ENCODE measurements at places on chromosomes 5 and 9.

DNA sequence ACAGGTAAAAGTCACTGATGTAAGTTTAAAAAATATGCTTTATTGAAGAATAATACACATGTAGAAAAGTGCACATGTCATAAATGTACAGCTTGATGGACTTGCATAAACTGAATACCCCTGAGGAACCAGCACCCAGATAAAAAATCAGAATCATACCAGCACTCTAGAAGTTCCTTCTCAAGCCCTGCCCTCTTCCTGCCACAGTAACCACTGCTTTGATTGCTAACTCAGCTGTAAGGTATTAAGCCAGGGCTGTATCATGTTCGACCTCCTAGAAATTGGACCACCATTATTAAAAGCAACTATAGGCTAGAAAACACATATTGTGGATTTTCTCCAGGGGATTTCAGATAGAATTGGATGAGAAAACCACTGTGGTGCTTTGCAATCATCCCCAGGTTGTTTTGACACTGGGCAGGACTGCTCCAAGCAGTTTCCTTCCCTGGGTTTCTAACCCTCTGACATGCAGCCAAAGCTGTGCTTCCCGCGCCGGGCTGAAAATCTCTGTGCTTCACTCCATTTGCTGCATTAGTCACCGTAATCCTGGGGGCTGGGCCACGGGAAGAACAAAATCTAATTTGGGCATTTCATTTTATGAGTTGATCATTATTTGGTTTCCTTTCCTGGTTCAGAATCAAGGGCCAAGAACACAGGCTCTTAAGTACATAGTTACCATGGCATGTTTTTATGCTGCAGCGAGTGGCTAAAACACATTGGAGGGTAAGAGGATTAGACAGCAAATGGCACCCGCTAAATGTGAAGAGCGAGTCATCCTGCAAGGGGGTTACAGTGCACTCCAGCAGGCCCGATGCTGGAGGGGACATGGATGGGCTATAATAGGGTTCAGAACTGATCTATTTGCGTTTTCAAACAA, 139.4 kb upstream of the IL12B start:
- DNase-seq: no peak

DNA sequence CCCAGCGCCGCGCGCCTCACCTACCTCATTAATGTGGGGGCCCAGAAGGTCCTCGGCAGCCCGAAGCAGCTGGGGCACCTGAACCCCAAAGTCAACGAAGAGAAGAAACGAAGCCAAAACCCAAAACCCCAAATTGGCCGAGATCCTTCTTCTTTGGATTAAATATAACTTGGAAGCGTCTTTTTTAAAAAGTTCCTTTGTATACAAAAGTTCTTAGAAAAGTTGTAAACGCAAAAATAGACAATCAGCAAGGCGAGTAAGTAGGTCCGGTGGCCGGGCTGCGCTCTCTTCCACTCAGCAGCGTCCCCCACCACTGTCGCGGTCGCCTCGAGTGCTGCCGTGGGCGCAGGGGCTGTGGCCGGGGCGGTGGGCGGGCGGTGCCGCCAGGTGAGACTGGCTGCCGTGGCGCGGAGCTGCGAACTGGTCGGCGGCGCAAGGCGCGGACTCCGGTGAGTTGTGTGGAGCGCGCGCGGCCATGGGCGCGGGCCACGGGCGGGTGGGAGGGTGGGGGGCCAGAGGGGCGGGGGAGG, 360 bp downstream of the KLF4 start:
- no peak for DNase-seq

GRCh38 chr9:96486386-96487028, 36.5 kb downstream of the HABP4 start:
- DNase-seq: no peak

DNA sequence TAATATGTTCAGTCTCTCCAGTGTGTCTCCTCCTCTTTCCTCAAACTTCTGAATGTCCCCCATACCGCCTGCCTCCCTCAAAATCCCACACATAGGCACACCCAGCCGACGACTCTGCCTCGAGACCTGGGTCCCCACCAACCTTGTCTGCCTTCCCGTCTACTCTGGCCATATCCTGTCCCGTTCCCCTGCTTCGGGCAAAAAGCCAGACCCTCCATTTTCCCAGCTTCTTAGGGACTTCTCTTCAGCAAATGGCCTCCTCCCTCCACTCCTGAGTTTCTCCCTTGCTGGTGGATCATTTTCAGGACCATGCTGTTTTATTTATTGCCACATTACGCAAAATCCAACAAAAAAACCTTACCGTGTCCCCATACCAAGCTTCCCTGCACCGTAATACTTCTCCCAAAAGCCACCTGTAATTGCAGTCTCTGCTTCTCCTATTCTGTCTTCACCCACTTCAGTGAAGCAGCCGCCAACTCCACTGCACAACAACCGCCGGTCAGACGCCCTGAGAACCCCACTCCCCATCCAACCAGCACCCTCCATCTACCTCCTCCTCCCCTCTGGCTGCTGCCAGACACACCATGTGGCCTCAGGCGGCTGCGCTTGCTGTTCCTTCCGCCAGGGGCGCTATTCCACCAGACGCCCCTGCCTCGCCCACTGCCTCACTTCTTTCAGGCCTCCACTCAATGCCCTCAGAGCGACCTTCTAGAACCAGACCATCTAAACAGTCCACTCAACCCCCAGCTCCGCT, 117.0 kb downstream of the TRPM6 start:
- no peak for DNase-seq

DNA sequence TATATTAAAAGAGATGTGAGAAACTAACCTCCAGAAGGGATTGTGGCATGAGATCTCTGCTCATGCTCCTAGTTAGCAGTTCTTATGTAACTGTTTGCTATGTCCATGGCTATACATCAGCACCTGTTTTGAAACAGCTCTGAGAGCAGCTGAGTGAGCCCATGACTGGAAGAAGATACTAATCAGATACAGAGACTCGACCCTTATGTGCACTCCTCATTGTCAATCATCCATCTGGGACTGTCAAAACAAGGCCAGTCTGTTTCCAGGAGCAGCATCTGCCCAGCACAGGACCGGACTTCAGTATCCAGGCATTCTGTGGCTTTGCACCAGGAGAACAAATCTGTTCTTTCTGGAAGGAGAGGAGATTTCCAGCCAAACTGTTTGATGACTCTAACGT, 77.7 kb downstream of the EFNA5 start:
- DNase-seq: no peak
